Activated T-helper 1 cell treated with anti-CD3 and anti-CD28 coated beads, Interleukin-12 subunit alpha, Interleukin-12 subunit beta, Interleukin-2, Interleukin-4 antibody, amounts not matched to agents 30 ng/mL and 10 ng/mL and 1 ng/mL, durations not matched to agents 14 hours and 24 hours and 36 hours (primary cell): ENCODE measurements at places on chromosomes 5 and 9. TPM values are rescaled to one million over a fixed set of nuclear protein-coding genes. Genes with fewer than 3 reads are reported as not detected.

The SLC36A2 gene
- total RNA-seq: not detected in 2 replicates

The RASGRF2 gene
- 22.6 and 26.7 TPM in 2 replicates for total RNA-seq

The CENPK gene
- total RNA-seq: 81.0 and 85.1 TPM in 2 replicates

The SYNPO gene
- not detected in 2 replicates for total RNA-seq

The MLANA gene
- not detected in 2 replicates for total RNA-seq

DNA sequence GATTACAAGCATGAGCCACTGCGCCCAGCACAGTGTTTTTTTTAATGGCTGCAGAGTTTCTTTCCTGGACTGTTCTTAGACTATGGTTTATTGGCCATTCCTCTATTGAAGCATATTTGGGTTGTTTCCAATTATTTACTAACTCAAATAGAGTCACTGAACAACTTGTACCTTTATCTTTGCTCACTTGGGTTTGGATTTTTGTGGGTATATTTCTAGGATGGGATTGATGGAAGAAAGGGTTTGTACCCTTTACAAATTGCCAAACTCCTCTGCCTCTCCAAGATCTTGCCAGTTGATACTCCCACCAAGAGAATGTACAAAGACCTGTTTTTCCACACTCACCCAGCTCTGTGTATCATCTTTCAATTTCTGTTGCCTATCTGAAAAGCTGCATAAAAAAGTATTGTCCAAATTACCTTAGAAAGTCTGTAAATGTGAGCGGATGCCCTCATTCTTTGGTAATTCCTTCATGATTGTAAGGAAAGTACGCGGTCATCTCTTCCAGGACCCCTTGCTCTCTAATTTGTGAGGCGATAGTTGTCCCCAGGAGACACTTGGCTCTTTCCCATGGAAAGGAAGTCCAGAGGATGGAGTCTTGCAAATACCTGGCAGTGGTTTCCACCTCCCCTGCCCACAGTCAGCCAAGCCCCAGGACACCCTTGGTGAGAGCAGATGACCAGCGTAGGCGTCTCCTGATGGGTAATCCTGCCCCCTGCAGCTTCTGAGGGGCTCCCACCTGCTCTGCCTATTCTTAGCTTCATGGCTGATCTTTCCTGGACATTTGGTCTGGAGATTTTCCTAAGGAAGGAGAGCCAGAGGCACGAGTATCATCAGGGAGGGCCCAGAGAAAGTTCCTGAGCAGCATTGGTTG is 33.0 kb downstream of the ARHGEF37 start:
- DNase-seq: no peak

GRCh38 chr9:121656941-121657470 is 5.6 kb downstream of the DAB2IP start:
- no peak for DNase-seq

DNA sequence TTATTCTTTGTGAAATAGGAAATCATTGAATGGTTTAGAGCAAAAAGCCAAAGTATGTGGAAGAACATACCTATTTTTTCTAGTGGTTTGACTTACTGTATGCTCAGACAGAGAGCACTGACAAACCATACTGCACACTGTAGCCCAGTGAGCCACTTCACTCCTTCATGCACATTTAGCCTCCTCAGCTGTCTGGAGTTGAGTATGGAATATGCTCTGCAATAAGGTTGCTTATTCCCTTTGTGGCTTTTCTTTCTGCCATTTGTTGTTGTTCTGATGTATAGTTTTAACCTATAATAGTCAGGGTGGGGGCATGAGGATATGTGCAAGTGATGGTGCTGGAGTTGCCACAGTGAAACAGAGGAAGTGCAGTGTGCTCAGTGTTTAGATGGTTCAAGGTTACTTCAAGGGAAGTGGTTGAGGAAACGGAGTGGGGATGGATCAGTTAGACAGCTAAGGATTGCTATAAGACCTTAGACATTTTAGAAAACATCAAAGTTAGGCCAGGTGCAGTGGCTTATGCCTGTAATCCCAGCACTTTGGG is 100.7 kb downstream of the CDC42SE2 start:
- DNase-seq: no peak

- no peak for DNase-seq
Measured at GRCh38 chr5:136011414-136012001, 17.3 kb upstream of the TGFBI start.

GRCh38 chr5:142098931-142099330 is 9.6 kb upstream of the NDFIP1 start:
- no peak for DNase-seq

DNA sequence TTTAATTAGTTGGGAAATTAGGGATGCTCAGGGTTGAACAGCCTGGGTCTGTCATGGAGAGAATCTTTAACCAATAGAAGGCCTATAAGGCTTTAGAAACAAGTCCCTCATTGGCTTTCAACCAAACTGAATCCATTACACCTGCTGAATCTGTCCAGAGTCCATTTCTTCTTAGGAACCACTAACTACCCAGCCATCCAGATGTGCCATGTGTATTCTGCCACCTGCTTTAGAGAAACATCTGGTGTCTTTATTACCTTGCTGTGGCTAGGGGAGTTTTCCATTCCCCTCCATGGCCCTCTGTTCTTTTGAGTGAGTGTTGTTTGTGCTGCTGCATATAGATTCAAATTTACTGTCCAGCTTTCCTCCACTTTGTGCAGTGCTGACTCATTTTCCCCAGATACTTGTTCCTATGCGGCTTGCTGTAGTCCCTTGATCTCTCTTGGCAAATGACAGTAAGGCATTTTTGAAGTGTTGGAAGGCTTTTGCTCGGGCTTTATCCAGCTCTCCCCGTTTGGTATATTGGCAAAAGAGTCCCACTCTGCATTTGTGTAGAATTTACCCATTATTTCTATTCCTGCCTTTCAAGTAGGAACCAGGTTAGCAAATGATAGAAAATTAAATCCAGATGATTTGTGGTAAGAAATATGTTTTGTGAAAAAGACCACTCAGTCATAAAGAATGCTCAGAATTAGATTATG is 54.6 kb downstream of the NLN start:
- DNase-seq: no peak

- no peak for DNase-seq
Measured at GRCh38 chr5:125258615-125259014, 512.2 kb upstream of the ZNF608 start.

GRCh38 chr9:7293091-7293490 is 506.5 kb downstream of the DMAC1 start:
- no peak for DNase-seq

GRCh38 chr5:139803978-139804377 is 8.4 kb downstream of the PSD2 start:
- DNase-seq: no peak

DNA sequence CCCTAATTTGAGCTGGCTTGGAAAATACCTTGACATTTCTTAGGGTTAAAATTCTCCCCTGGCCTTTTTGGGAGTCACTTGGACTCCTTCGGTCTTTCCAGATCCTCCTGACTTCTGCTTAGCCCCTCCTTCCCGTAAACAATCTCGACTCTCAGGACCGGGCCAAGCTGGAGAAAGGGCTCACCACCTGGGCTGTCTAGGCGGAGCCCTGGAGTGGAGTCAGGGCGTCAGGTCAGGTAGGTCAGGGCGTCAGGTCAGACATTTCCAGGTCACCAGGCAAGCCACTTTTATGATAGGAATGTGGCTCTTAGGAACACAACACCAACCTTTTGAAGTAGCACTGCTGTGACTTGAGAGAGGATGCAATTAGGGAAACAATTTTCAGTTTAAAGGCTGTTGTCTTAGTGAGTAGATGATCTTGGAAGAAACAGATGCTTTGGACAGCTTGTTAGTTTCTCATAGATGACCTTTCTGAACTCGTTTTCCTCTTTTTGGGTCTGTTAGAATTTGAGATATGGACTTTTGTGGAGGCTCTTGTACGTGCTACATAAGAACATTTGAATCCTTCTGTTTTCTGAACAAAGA is 12.8 kb downstream of the OSTF1 start:
- no peak for DNase-seq

DNA sequence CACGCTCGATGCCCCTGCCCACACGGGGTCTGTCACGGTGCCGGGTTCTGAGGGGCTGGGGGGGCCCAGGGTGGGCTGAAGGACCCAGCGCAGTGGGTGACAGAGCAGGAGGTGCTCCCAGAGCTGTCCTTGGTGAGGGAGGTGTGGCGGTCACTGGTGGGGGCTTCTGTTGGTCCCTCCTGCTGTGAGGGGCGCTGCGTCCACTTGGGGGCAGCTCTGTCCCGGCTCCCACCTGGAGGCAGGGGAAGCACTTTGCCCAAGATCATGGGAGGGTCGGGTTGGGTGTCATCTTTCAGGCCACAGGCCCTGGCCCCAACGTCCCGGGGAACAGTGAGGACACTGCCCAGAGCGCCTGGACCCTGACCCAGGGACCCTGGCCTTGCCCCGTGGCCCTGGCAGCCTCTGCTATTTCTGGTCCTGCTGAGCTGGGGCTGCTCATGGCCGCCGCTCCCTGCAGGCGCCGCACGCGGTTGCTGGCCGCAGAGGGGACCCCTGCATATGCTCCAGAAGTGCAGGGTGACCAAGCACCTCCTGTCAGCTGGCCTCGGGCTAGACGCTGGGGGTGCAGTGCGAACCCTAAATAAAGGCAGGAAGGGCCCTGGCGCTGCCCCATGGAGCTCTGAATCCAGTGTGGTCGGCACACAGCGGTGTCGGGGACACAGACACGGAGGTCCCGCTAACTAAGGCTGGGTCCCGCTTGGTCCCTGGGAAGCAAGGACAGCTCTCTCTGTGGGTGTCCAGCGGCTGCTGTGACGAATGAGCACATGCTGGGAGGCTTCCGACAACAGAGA is 11.6 kb upstream of the RNU6ATAC start:
- no peak for DNase-seq

- no peak for DNase-seq
Measured at GRCh38 chr5:144004146-144004545, 166.3 kb downstream of the YIPF5 start.
